Activated CD4-positive, CD25-positive, alpha-beta regulatory T cell treated with anti-CD3 and anti-CD28 coated beads, Interleukin-2, amount 50 U/mL, for 16 hours (primary cell): ENCODE measurements at places on chromosomes 2 and 18.

GRCh38 chr2:69933839-69934613, 19.1 kb downstream of the MXD1 start:
- DNase-seq = no peak

- peak; percentile 28 for DNase-seq
Observed at GRCh38 chr2:25252291-25253152, 84.1 kb upstream of the POMC start.

DNA sequence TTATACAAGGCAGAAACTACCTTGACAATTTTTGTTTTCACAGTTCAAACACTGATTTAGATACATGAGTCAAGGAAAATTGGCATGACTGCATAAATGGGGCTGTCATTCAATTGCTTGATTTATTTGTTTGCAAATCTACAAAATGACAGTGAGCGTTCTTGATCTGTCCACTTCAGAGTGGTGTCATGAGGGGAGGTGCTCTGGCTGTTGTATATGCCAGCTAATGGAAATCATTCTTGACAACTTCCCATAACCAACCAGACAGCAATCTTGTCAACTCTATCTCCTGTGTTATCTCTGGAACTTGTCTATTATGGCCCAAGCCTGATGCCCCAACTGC, 120.6 kb upstream of the UGP2 start:
- DNase-seq = no peak

DNA sequence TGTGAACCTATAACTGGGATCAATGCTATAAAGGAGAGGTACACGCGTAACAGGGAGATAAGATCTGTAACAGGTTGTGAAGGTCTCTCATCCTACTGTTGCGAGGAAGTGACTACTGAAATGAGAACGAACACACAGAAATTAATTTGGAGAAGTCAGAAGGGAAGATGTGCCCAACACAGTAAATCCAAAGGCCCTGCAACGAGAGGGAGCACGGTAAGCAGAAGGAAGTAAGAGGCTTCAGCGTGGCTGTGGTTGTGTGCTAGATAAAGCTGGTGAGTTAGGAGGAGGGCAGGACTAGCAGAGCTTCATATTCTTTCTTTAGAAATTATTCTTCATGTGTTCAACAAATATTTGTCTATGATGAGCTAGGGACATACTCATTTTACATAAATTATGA, 2.5 kb upstream of the ATG16L1 start:
- no peak for DNase-seq

DNA sequence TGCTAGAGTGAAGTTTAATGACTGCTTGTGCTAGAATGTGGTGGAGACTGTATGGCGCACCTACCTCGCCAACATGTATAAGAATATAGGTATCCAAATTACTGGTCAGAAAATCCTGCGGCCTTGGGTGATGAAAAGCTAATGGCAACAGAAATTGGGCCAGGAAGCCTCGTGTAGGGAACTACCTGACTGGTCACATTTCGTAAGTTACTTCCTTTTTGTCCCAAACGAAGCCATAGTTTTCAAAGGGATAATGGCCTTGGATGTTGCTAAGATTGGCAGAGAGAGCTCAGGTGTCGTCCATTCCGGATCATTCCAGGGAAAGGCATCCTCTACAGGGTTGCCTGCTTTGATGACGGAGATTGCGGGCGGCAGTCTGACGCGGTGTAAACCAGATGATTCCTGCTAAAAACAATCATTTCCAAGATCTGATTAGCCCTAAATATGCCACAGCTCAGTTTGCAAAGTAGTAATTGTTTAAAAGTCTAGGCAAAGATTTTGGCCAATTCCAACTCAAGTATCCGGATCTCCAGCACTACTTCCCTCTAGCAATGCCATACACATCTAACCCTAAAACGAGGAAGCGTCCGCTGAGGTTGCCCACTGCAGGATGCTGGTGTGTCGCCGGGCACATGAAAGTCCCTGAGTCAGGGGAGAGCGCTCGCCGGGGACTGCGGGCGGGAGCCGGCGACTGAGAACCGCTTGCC, 708 bp upstream of the MALT1 start:
- no peak for DNase-seq

DNA sequence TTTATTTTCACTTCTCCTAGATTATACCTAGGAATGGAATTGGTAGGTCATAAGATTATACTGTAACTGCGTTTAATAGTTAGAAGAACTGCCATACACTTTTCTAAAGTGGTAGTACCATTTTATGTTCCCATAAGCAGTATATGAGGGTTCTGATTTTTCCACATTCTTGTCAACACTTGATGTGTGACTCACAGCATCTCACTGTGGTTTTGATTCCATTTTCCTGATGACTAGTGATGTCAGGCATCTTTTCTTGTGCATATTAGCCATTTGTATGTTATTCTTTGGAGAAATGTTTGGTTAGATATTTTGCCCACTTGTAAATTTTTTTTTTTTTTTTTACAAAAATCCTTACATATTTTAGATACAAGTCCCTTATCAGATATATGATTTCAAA, 2.3 kb downstream of the DCAF17 start:
- DNase-seq = no peak

DNA sequence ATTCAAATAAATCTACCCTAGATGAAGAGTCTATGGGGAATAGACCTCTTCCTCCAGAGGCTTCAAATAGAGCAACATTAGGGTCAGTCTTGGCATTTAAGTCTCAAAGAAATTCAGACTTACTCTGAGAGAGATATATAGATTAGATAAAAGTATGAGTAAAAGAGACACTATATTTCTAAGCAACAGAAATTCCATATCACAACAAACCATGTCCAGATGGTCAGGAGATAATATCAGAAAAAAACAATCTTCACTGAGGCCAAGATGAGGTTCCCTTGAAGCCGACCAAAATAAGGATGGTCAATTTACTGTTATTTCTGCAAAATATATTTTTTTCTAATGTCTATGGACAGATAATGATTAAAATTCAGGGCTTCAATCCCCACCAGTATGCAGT, 89.1 kb upstream of the NOSTRIN start:
- no peak for DNase-seq

DNA sequence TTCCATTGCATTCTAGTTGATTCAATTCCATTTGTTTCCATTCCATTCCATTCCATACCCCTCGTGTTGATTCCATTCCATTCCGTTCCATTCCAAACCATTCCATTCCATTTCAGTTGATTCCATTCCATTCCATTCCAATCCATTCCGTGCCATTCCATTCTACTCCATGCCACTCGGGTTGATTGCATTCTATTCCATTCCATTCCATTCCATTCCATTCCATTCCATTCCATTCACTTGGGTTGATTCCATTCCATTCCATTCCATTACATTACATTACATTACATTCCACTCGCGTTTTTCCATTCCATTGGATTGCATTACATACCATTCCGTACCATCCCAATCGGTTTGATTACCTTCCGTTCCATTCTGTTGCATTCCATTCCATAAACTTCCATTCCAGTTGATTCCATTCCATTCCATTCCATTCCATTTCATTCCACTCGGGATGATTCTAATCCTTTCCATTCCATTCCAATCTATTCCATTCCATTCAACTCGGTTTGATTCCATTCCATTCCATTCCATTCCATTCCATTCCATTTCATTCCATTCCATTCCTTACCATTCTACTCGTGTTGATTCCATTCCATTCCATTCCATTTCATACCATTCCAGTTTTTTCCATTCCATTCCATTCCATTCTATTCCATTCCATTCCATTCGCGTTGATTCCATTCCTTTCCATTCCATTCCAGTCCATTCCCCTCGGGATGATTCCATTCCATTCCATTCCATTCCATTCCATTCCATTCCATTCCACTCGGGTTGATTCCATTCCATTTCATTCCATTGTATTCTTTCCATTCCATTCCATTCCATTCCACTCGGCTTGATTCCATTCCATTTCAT, 1140.4 kb downstream of the RPIA start:
- no peak for DNase-seq

GRCh38 chr2:52895726-52896340, 871.8 kb upstream of the CHAC2 start:
- no peak for DNase-seq

DNA sequence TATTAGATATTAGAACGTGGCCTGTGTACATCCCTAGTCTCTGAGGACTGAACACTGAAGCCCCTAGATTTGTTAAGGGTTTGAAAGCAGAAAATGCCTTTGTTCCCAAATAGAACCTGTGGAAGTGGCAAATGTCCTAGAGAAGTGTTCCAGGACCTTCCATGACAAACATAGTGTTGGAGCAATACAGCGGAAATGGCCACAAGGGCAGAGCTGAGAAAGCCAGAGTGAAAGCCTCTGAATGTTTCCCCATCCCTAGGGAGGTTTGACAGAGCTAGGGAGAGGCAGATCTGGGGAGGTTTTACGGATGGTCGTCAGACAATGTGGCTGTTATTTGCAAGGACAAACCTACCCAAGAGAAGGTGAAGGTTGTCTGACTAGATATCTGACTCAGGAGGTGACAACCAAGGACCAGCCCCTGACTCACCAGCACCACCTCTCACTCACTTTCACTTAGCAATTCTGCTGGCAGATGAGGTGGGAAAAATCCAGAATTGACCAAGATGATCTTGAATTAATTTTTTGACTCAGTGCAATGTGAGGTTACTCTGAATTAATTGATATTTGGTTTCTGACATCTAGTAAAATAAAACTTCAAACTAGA, 24.1 kb downstream of the RBM43 start:
- DNase-seq = no peak

DNA sequence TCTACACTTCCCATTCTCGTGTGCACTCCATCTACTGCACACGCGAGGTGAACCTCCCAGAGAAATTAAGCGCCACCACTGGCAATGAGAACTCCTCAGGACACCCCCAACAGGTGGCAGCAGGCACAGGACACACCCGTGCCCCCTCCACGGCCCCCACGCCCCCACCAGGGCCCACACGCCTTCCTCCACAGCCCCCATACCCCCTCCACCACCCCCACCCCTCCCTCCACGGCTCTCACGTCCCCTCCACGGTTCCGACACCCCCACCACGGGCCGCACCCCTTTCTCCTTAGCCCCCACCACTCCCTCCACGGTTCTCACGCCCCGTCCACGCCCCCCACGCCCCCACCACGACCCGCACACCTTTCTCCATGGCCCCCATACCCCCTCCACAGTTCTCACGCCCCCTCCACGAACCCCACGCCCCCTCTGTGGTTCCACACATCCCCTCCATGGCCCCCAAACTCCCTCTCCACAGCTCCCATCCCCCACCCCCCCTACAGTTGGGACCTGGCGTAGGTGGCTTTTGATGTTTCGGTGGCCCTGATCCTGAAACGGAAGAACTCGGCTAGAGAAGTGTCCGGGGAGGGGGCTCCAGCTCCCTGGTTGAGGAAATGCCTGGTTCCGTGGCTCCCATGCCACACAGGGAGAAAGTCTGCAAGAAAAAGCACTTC, 110.8 kb downstream of the ZNF516 start:
- no peak for DNase-seq

DNA sequence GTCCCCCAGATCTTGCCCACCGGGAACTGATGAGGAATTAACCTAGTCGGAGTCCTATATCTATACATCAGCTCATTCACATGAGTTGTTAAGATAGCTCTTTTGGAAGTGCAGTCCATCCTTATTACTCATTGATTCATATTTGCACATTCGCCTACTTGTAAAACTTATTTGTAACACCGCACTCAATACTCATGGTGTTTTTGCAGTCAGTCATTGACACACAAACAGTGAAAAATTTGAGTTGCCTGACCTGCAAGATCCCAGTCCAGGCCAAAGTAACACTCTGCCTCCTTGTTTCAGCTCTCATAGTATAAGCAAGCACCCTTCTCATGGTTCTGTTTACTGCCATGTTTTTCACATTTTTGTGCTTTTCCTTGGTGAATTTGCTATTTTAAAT, 180.6 kb downstream of the CTIF start:
- no peak for DNase-seq

GRCh38 chr18:6653880-6654279, 75.6 kb upstream of the ARHGAP28 start:
- no peak for DNase-seq

- no peak for DNase-seq
Observed at GRCh38 chr18:4453567-4453873, 1.6 kb downstream of the DLGAP1 start.

DNA sequence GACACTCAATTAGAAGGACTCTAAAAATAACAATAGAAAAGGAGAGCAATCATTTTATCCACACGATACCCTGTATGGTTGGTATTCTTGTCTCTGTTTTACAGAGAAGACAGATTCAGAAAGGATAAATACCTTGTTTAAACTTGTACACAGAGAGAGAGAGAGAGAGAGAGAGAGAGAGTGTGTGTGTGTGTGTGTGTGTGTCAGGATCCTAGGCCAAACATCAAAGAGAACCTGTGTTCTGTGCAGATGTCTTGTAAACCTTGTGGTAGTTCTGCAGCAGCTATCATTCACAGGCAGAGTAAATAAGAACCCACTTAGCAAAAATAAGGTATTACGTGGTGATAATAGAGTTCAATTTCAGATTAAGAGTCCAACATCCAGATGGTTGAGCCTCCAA, 4.3 kb upstream of the CRIM1 start:
- DNase-seq = no peak

DNA sequence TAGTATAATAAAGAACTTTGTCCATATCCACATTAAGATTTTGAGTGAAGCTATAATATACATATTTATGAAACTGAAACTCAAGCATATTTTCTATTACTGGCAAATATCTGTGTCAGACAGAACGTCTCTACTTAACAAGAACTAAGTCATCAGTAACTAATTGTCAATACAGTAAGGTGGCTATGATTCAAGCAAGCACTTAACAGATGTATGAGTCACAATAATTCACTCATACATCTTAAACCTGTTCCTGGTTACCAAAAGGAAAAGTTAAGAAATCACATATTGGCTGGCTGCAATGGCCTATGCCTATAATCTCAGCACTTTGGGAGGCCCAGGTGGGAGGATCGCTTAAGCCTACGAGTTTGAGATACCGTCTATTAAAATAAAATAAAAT, 96.0 kb downstream of the SOS1 start:
- no peak for DNase-seq

GRCh38 chr2:73716543-73717250, 20.4 kb downstream of the TPRKB start:
- DNase-seq = no peak
